Esophagus squamous epithelium (tissue), 5 donors: ENCODE measurements at places on chromosomes 11 and 22.

- DNase-seq, result no peak
Observed at GRCh38 chr11:17004486-17005148, 9.6 kb downstream of the PLEKHA7 start.

DNA sequence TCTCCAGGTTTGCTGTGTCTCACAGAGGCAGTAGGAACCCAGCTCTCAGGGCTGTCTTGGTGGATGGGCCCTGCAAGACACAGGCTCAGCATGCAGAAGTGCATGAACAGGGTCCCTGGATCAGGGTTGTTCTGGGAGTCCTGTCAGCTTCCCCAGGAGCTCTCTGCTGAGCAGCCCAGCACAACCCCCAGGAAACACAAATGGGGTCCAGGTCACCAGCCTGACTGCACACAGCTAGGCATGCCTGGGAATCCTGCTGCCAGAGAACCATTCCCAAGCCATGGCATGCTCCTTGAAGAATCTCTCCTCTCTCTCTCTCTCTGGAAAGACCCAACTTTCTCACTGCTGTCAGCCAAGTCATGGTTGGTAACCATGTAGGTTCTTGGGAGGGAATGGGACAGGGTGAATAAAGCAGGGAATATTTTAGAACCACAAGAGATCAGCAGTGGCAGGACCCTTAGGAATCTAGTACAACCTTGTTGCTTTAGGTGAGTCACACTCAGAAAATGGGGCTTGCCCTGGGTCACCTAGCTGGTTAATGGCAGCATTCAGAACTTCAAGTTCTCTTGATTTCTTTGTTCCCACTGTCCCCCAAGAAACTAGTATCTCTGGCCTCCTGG, 21.4 kb downstream of the TUB start:
- no peak for DNase-seq

- DNase-seq, result no peak
Observed at GRCh38 chr11:79440571-79441460, at the start of gene TENM4. TSS of gene TENM4 (minus strand) at chr11:79441030. CDS start at chr11:79069944, 371,086 bp downstream.

GRCh38 chr22:36455571-36456463, 25.6 kb downstream of the TXN2 start:
- no peak for DNase-seq

DNA sequence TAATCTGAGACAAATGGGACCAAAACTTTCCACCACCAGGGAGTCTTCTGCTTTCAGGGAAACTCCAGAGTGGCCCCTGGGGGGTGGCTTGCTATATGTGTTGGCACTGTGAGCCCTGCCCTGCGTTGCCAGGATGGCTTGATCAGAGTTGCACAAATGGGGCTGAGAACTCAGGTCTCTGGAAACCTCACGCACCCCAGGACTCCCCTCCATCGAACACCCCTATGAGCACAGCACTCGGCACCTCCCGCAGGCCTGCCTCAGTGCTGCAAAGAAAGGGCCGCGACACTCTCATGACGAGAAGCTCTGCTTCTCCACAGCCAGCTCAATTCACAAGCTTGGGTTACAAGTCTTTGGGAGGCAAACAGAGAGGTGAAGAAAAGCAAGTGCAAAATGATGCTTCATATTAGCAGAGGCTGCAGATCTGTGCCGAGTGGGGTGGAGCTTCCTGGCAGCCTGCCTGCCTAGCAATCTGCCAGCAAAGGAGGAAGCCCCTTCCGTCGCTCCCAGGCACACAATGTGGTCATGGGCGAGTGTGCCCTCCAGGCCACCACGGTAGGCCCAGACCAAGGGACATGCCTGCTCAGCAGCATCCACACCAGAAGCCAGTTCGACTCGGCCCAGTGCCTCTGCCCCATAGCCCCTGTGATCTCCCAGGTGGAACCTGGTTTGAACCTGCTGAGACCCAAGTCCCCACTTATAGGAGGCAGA, 55.7 kb downstream of the MYH9 start:
- no peak for DNase-seq

GRCh38 chr11:112156956-112157766, 6.7 kb downstream of the IL18 start:
- no peak for DNase-seq

DNA sequence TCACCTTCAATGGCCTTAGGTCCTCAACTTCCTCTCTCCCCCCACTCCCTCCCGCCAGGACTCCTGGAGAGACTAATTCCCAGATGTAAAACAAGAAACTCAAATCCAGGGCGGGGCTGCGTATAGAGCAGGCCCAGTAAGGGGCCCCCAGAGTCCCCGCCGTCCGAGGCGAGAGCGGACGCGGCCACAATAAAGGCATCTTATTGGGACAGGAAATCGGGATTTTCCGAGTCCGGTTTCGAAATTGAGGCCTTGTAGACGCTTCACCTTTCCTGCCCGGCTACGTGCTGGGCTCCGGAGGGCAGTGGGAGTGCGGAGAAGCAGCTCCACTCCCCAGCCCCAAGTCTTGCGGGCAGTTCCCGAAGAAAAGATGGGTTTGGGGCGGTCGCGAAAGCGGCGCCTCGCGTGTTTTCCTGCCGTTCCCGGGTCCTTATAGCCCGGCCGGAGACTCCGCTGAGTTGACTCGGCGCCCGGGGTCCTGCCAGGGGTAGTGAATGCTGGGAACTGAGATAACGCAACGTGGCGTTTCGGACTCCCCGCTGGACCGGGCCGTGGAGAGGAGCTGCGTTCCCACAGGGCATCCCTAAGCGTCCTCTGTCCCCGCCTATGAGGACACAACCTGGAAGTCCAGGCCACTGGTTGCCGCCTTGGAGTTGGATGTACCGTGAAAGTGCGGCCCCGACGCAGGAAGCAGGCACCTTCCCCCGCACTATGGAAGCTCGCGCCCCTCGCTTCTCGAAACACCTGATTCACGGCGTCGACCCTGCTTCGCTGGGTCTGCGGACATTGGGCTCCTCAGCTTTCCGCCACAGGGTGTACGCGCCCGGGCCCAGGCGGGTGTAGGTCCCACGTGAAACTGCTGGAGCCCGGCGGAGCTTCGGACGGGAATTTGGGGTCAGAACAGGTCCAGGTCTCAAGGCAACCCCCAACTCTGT, 4.8 kb upstream of the CHRM1 start:
- DNase-seq, result no peak
